ENCODE measurements at places on chromosomes 5 and 9.

GRCh38 chr5:79697222-79698170 lies 7.9 kb downstream of the CMYA5 start:
- DNase-seq = no peak

- DNase-seq = no peak
Measured at GRCh38 chr5:8445139-8445538, 576.2 kb downstream of the MTRR start.

GRCh38 chr9:14372437-14373335 lies 58.7 kb upstream of the NFIB start:
- no peak for DNase-seq

- no peak for DNase-seq
Measured at GRCh38 chr5:82754036-82754746, 323.0 kb downstream of the TMEM167A start.

DNA sequence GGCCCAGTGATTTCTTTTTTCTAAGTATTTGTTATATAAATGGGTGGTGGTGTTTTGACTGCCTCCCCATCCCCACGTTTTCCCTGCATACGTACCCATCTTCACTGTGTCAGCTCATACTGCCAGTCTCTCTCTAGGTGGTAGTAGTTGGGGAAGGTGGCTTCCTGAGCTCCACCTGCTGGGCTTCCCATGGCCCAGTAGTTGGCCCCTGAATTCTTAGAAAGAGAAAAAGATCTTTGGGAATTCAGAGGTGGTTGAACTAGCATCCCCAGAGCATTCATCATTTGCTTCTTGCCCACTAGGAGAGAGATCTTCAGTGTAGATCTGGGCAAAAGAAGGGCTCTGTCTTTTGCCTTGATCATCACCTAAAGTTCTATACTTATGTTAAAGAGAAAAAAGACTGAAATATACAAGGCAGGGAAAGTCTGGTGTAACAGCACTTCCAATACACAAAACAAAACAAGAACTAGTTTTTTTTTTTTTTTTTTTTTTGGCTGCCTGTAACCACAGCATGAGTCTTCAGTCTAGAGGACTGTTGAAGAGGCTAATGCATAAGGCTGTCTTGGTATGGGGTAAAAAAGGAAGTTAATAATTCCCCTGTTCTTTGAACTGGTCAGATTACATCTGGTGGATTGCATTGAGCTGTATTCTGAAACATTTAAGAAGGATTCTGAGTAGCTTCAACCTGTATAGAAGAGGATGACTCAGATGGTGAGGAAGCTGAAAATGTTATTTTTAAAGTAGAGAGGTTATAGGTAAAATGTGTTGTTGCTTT lies 128.7 kb downstream of the ATG10 start:
- DNase-seq = no peak

GRCh38 chr5:142300677-142301076 lies 24.1 kb downstream of the SPRY4 start:
- DNase-seq = no peak

DNA sequence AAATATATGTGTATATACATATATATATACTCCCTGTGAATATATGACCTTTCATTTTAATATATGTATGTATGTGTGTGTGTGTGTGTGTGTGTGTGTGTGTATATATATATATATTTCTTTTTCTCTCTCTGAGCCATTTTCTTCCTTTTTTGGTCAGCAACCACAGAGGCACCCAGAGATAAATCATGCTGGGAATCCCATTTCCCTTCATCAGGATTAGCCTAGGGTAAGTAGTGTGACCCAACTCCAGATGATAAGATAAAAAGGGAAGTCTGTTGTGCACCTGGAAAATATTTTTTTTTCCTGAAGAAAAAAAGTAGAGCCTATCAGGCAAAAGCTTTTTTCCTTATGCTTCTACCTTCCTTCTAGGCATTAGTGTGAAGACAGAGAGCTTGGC lies 25.4 kb upstream of the SUB1 start:
- no peak for DNase-seq

- DNase-seq = no peak
Measured at GRCh38 chr9:8963885-8964284, 1164.3 kb upstream of the DMAC1 start.

GRCh38 chr5:134092875-134093274 lies 21.6 kb upstream of the TCF7 start:
- no peak for DNase-seq

GRCh38 chr9:3876553-3876952 lies 350.8 kb upstream of the RFX3 start:
- no peak for DNase-seq

DNA sequence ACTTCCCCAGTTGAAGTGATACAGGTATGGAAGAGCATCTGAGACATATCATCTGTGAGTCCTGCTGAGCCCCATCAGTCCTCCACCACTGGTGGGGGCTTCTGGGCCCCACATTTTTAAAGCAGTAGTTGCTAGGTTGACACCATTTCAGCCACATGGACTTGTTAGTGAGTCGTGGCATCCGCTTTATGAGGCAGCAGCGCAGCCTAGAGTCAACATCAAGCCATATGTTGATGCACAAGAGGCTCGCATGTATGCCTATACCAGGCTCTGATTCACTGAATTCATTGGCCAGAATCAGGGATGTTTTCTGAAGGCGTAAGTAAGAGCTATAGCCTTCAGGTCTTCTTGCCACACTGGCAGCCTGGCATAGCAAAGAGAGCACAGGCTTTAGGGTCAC lies 26.8 kb downstream of the ZNF346 start:
- no peak for DNase-seq

GRCh38 chr9:130023144-130023787 lies 19.7 kb downstream of the FNBP1 start:
- DNase-seq = no peak

DNA sequence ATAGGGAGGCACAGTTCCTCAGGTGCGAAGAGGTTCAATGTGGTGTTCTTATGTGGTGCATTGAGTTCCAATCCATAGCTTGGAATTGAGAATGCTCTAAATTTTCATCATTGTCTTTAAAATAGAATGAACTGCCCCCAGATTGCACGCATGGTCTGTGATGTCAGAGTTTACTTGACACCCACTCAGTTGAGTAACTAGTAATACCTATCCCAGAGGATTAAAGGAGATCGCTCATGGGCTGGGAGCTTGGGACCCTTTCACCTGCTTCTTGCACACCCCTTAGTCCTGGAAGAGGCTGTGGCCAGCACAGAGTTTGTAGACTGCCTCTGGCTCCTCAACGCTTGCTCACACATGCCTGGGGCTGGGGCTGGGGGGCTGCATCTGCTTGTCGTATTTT lies 95.1 kb upstream of the OTULINL start:
- DNase-seq = no peak

DNA sequence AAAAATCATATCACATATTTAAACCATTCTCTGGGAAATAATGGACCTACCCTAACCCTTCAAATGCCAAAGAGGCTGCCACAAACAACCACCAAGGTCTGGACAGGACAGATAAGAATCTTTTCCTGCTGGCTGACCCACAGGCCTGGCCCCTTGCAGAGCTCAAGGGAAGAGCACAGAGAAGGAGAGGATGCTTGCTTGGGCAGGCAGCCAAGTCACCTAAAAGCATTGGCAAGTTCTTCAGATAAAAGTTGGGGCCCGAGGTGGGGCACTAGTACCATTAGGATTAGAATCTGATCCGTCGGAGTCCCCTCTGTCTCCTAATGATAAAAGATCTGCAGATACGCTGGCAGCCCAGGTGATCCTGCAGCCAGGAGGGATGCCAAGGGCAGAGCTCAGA lies 176.6 kb downstream of the GABBR2 start:
- no peak for DNase-seq

- DNase-seq = no peak
Measured at GRCh38 chr5:52419357-52419756, 368.4 kb upstream of the ITGA1 start.

- no peak for DNase-seq
Measured at GRCh38 chr5:96881511-96882115, 5.3 kb downstream of the ERAP2 start.

GRCh38 chr9:130499804-130500263 lies 55.1 kb downstream of the ASS1 start:
- no peak for DNase-seq

DNA sequence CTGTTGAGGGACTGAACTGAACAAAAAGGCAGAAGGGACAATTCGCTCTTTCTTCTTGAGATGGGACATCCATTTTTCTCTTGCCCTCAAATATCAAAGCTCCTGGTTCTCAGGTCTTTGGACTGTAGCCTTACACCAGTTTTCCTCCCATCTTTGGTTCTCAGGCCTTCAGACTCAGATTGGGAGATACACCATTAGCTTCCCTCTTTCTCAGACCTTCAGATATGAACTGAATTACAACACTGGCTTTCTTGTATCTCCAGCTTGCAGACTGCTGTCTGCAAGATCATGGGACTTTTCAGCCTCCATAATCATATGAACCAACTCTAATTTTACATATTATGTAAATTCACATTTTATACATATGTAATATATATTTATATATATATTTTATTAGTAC lies 12.6 kb upstream of the CCNG1 start:
- DNase-seq = no peak

GRCh38 chr9:73050887-73051550 lies 98.2 kb upstream of the ALDH1A1 start:
- no peak for DNase-seq

DNA sequence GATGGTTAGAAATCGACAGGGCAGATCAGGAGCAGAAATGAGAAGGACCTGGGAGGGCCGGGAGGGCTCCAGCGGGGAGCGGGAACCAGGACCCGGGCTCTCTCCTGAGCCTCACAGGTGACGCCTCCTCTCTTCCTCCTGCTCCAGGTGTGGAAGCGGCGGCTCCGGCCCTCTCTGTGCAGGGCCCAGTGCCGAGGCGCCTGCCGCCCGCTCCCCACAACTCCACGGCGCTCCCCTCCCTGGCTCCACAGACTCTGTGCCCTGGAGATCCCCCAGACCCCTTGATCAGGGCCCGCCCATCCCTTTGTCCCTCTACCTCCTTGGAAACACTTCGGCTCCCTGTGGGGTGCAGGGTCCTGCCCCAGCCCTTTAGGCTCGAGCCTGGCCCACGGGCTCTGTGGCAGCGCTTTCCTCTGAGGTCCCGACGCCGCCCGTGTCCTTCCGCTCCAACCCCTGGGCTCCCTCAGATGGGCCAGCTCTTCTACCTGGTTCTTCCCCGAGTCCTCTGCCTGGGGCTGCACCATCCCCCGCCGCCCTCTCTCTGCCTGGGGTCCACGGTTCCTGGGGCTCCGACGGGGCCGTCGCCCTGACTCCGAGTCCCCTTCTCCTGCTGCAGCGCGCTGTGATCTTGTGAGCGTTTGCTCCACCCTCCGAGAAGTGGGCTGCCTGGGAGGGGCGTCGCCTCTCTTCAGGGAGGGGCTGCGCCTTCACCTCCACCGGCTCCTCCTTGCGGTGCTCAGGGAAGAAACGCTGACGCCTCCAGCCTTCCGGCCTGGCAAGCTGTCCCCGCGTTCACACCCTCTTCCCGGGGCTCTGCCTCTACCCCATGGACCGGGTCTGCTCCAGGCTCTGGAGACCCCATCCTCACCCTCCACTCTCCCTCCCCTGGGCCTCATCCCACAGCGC lies 22.4 kb upstream of the SLC6A3 start:
- DNase-seq = no peak

GRCh38 chr9:81318571-81318970 lies 370.8 kb downstream of the TLE1 start:
- DNase-seq = no peak

- DNase-seq = no peak
Measured at GRCh38 chr5:59976342-59976741, 82.8 kb upstream of the PDE4D start.

GRCh38 chr5:57537811-57538210 lies 55.2 kb upstream of the ACTBL2 start:
- DNase-seq = no peak

DNA sequence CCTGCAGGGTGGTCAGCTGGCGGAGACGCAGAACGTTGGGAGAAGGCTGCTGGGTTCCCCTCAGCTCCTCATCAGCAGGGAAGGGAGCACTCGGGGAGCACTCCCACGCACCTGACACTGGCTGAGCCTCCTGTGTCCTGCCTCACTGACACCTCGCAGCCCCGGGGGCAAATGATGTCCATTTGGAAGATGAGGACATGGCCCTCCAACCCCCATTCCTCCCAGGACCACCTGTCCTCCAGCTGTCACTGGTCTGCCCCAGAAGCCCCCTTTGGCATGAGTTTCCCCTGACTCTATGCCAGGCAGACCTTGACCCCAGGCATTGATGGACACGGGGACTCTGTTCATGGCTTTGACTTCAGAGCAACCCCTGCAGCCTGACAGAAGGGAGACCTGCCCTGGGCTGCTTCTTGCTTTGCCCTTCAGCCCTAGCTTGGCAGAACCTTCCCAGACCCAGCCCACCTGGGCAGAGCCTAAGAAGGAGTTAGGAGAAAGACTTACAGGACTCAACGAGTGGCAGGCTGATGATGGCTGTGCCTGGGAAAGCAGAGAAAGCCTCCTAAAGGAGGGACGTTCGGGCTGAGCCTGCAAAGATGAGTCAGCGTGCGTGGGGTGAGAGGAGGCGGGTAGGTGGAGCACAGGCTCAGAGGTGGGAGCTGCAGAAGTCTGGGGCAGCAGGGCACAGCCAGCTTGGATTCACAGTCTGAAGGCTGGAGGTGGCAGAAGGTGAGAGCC lies 90.6 kb downstream of the LMX1B start:
- DNase-seq = no peak

GRCh38 chr5:37005946-37006540 lies 129.5 kb downstream of the NIPBL start:
- DNase-seq = no peak

DNA sequence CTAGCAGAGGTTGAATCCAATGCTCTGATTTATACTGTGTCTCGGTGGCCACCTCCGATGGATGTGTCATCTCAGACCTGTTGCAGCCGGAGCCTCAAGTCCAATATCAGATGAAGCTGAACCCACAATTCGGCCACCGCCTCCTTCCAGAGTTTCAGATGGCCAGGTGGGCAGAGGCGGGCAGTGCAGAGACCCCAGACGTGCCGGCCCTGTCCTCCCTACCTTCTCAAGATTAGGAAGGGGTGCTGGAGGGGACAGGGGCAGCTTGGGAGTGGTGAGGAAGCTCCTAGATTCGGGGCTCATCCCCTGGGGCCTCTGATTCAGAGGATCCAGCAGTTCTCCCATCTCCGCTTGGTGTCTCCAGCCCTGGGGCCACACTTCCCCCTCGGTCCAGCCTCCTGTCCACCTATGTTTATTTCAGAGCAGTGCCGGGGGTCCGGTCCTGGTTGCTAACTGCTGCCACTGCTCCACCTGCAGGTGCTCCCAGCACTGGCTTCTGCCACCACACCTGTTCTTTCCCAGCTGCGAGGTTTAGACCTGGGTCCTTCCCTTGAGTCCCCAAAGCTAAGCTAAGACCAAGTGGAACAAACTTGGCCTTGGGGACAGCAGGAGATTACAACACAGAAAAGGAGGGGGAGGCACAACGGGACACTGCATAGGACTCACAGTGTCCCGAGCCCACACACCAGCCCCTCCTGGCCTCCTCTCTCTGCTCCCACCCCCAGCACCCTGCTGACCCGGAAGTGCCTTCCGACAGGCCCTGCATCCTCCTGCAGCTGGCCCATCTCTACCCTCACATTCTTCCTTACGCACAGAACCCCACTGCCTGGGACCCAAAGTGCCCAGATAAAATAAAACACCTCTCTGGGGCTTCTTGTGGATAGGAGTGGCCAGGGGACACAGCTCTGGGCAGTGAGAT lies 81.6 kb downstream of the NTNG2 start:
- DNase-seq = no peak

- DNase-seq = no peak
Measured at GRCh38 chr5:180323160-180323559, 30.0 kb downstream of the GFPT2 start.

- no peak for DNase-seq
Measured at GRCh38 chr5:173891308-173892116, 3.4 kb downstream of the CPEB4 start.

- DNase-seq = no peak
Measured at GRCh38 chr5:77066823-77067442, 20.2 kb downstream of the ZBED3 start.

Data from CD4-positive, alpha-beta T cell treated with Interleukin-6 at 100 ng/mL for 8 hours (primary cell).